ENCODE measurements at places on chromosomes 12 and 14.

GRCh38 chr14:60561845-60562746 lies 53.1 kb downstream of the SIX6 start:
- DNase-seq: no peak

GRCh38 chr14:56211084-56211483 lies 92.9 kb downstream of the PELI2 start:
- no peak for DNase-seq

DNA sequence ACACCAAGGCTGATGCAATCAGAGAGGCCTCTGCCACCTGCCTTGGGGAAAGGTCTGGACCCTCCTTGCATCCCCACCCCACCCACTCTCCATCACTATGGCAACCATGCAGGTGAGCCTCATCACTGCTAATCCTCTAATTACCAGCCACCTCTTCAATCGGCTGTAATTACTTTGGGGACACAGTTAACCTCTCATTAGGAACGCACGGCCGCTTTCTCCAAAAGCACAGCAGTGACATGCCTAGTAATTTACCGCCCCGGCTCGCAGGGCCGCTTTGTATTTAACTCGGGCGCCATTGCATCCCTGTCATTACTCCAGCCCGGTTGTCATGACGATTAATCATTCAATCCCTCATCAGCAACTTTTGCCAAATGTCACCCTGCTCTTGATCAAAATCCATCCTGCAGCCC lies 36.3 kb upstream of the FAM222A start:
- DNase-seq: no peak

DNA sequence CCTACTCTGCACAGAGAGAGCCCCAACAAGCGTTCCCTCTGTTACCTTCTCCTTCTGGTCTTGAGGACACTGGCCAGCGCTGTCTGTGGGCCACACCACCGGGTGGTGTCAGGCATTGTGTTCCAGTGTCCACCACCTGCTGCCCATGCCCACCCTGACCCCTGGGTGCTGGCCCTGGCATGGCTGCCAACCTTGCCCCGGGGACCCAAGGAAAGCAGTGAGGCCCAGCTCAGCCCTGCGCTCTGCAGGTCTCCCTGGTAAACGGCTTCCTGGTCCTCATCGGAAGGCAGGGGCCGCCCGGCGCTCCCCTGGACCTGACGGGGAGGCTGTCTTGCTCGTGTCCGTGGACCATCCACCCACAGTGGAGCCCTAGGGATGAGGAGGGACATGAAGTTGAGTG lies 21.8 kb upstream of the MEG3 start:
- DNase-seq: no peak

GRCh38 chr14:53491256-53491883 lies 338.2 kb upstream of the DDHD1 start:
- no peak for DNase-seq

DNA sequence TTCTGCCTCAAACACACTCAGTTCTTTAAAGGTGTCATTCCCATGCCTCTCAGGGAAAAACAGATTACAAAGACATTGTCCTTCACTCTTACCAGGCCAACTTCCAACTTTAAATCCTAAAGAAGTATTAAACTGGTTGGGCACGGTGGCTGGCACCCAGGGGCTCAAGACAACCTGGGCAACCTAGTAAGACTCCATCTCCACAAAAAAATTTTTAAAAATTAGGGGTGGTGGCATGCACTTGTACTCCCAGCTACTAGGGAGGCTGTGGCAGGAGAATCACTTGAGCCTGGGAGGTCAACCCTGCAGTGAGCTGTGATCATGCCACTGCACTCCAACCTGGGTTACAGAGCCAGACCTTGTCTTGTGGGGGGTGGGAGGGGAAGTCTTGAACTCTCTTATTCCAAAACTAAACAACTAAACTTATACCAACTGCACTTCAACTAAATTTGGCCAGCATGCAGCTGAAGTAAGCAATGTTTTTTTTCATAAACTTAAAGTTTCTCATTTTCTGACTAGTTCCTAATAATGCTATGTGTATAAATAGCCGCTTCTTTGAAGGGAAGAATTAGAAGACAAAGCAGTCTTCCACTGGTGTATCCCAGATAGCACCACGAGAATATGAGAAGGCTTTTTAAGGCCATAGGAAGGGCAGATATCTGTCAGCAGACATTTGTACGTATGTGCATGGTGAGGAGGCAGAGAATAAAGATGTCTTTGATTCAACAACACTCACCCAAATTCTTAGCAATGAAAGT lies 2.4 kb downstream of the SLC11A2 start:
- DNase-seq: no peak

- peak; percentile 3 for DNase-seq
Observed at GRCh38 chr12:54749191-54749818, 101.1 kb upstream of the DCD start.

Data from activated CD8-positive, alpha-beta memory T cell treated with anti-CD3 and anti-CD28 coated beads for 1 hour (primary cell).